Stimulated activated CD4-positive, alpha-beta T cell treated with anti-CD3 and anti-CD28 coated beads, TNF-alpha, amount 100 ng/mL, for 48 hours (primary cell): ENCODE measurements at places on chromosomes 3 and 15.
A peak's percentile ranks its signal among the peaks of the same experiment; 100 is the strongest.

- no peak for DNase-seq
Observed at GRCh38 chr3:174010907-174011306, 613.4 kb downstream of the NLGN1 start.

GRCh38 chr3:144165482-144165881 lies 193.9 kb downstream of the DIPK2A start:
- no peak for DNase-seq

DNA sequence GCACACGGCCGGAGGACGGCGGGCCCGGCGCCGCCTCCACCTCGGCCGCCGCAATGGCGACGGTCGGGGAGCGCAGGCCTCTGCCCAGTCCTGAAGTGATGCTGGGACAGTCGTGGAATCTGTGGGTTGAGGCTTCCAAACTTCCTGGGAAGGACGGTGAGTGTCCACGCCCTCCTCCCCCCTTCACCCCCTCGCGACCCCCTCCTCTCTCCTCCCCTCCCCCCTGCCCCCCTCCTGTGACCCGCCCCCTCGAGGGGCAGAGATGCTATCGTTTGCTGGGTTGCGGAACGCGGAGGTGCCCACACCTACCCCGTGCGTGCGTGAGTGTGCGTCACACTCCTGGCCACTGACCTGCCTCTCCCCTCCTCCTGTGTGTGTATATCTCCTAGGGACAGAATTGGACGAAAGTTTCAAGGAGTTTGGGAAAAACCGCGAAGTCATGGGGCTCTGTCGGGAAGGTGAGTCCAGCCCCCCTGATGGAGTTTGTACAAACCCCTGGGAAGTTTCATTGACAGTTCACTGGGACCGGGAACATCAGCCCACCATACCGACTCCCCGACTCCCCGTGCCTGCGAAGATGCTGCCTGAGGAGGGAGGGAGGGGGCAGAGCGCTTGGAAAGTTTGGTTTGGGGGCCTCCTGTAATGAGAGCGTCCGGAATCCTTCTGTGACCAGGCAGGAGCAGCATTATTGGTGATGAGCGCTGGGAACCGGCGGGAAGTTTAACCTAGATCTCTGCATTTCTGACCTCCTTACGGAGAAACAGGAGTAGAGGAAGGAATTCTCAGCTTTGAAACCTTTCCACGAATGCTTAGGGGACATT lies 795 bp upstream of the SCAANT1 start:
- DNase-seq: peak; percentile 20

DNA sequence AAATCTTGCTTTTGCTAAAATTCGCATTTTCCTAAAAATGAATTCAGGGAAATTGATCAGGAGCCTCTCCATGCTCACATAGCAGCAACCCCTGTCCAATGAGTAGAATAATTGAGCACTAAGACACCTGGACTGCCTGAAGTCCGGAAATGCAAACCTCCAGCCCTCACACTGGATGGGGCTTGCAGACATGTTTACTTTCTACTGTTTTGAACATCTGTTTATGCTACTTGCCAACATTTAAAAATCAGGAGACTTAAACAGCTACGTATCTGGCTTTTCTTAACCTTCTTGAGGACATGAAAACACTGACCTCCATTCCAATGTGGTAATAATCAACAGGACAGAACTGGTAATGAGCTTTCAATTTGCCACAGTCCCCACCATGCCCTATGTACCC lies 184.4 kb downstream of the SHOX2 start:
- no peak for DNase-seq

- no peak for DNase-seq
Observed at GRCh38 chr3:139676108-139676507, 1.7 kb downstream of the NMNAT3 start.

- DNase-seq: no peak
Observed at GRCh38 chr3:117632191-117632590, 922.6 kb downstream of the TUSC7 start.

- no peak for DNase-seq
Observed at GRCh38 chr15:82130248-82130647, 84.4 kb upstream of the MEX3B start.

GRCh38 chr3:115877615-115877899 lies 254.2 kb downstream of the GAP43 start:
- DNase-seq: no peak

DNA sequence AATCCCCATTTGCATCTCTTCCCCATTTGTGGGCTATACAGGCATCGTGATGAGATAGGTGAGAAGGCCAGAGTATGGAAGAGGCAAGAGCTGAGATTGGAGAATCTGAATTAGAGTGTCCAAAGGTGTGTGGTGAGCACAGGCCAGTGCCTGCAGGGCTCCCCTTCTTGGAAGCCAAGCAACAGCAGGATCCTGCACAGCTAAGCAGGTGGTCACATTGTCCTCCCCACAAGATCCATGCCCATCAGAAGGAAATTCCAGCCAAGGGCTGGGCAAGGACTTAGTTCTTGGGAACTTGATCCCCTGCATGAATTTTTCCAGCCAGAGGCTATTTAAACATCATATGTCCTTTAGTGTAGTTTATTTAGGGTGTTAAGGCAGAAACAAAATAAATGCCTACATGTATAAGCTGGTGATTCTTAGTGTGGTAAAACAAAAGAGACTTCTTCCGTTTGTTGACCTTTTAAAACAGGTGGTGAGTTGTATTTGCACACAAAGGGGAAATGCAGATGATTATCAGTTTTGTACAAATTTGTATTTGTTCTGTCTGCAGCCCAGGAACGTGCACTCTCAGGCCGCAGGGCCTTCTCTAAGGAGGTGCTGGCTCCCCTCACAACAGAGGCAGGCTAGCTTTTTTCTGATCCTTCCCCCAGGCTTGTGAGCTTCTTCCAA lies 110.2 kb downstream of the PLCL2 start:
- DNase-seq: no peak

GRCh38 chr3:186299327-186299726 lies 62.7 kb downstream of the DGKG start:
- no peak for DNase-seq

- DNase-seq: no peak
Observed at GRCh38 chr3:152452318-152452717, 183.6 kb downstream of the MBNL1 start.

DNA sequence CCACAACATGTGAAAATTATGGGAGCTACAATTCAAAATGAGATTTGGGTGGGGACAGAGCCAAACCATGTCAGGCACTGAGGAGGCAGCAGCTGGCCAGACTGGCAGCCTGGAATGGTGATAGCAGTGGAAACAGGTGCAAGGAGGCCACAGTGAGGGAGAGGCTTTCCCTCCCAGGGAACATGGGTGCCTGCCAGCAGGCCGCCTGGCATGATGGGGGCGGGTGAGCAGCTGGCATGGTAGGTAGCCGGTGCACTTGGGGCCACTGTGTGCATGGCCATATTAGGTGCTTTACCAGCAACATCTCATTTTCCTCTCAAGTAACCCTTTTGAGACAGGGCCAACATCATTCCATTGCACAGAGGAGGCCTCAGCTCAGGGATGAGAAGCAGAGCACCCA lies 18.3 kb upstream of the MRPS22 start:
- no peak for DNase-seq

GRCh38 chr3:147513785-147514184 lies 104.6 kb downstream of the ZIC1 start:
- DNase-seq: no peak

DNA sequence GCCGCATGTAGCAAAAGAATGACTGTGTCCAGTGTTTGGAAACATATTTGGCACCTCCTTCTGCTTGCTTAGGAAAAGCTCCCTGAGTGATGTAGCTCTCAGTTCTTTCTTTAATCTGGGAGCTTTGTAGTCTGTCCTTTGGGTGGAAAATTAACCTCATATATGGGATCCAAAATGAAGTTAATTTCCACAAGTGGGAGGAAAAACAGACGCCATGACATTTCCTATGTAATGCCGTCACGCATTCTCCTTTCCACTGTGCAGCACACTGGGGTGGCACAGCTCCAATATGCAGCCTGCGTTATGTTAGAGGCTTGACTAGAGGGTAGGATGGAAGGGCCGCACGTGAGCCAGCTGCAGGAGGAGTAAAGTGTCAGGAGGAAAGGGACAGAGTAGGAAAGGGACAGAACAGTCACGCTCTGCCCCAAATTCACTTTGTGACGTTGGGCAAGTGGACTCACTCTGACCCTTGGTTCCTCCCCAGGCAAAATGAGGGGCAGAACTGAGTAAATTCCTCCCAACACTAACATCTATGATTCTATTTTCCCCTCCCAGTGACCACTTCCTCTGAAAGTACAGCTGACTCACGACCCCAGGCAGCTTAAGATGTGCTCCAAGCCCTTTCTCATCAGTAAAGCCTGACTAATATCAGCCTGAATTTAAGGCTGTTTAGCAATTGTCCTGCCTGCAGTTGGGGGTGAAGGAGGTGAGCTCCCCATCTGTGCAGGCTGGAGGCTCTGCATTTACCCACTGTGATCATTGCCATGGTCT lies 176.5 kb upstream of the PFN2 start:
- no peak for DNase-seq

DNA sequence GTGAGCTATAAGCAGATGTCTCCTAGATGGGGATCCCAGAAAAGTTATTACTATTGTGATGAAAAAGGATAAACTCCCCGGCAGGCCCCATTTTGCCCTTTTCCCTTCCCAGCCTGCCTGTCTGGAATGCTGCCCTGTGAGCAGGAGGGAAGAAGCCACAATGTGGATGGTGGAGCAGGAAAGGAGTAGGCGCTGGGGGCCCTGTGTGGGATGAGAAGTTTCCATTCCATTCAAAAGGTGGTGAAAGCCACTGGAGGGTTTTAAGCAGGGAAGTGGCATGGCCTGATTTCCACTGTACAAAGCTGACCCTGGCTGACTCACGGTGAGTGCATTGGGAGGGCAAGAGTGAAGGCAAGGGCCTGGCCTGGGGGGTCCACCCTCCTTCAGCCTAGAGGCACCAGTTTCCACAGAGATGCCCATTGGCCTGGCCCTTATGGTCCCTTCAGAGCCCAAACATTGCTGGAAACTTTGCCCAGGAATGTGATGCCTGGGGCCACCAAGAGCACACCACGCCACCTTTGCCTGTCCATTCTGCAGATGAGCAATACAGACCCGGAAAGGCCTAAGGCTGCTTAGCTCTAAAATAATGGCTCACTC lies 206.9 kb downstream of the RPLP1 start:
- no peak for DNase-seq

- no peak for DNase-seq
Observed at GRCh38 chr3:171700653-171701052, 109.6 kb downstream of the PLD1 start.

DNA sequence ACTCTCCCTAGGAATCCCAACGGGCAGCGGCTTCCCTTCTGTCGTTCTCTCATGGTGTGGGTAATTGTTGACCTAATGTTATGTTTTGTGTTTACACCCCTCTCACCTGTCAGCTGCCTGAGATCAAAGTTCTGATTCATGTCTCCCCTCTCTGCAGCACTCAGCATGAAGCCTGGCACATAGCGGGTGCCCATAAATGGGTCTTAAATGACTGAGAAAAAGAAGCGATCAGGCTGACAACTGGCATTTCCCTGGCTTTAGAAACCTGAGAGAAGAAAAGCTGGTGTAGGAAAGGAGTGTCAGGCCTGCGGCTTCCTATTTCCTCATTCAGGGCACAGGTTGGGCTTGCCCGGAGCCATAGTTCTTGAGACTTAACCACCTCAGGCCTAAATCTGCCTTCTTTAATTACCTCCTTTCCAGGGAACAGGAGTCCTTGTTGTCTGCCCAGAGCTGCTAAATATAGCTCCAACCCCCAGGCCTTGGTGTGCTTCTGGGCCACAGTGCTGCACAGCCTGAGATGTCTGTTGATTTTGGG lies 31.8 kb downstream of the LPP start:
- DNase-seq: no peak

DNA sequence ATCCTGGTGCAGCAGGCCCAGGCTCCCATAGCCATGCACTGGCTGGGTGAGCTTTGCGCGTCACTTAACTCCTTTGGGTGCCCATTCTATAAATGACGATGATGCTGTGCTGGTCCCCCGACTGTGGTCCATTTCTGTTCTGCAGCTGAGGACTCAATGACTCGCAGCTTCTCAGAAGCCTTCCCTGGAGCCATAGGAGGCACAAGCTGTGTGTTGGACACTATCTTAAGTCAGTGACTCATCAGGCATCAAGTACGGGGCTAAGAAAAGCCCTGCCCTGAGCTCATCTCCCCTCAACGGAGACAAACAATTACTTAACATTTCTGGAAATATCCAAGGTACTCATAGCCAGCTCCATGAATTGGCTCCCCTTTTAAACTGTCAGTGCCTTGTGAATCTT lies 13.8 kb upstream of the MUSTN1 start:
- no peak for DNase-seq

GRCh38 chr15:51758645-51759044 lies 7.2 kb downstream of the TMOD2 start:
- DNase-seq: no peak

- no peak for DNase-seq
Observed at GRCh38 chr3:3172627-3173026, 6.9 kb downstream of the CRBN start.

DNA sequence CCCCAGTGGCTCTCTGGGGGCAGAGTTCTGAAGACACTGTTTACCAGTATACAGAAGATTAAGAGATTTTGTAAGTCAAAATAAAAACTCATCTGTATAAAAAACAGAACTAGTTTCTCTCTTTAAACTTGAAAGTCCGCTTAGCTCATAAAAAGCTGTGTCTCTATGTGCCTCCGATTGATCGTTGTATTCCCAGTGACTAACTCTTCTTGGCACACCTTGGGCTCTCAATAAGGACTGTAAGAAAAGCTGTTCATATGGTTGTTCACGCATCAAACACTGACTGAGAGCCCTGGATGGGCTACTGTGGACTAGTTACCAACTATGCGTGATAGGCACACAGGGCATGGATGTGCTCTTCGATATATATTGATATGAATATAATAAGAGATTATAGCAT lies 107.9 kb downstream of the P3H2 start:
- no peak for DNase-seq

DNA sequence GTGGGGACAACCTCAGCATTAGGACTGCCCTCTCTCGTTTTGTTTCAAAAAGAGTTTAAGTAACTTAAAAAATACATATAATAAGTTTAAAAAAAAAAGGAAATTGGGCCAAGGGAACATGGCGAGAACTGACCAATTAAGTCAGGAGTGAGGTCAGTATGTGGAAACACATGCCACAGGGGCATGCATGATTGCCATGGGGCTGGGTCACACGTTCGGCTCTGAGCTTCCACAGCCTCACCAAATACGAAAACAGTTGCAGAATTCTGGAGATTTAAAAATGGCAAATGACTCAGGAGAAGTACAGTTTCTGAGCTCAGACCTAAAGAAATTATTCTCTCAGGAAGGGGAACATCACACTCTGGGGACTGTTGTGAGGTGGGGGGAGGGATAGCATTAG lies 24.1 kb downstream of the PDE8A start:
- no peak for DNase-seq

- no peak for DNase-seq
Observed at GRCh38 chr3:117052395-117052794, 342.8 kb downstream of the TUSC7 start.

DNA sequence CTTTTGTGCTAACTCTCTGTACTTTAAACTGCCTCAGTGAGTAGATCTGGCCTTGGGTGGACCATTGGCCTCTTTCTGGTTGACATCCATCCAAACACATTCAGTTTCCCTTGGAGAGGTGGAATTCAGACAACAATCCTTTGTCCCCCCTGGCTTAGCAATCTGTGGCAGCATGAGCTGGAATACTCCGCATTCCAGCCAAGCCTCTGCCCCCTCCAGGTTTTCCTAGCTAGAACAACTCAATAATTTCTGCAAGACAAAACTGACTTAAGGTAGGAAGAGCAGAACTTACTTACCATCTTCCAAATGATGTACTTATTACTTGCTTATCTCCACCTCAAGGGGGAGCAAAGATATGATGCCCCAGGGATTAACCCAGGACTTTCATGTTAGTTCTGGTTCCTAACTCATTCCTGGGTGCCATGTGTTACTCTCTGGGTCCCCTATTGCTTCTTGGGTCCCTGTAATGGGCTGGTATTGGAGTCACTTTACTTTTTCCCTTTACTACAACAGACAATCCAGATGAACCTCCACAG lies 21.8 kb upstream of the IL16 start:
- no peak for DNase-seq
